ENCODE measurements at places on chromosomes 12 and 14.

GRCh38 chr12:12528361-12529270, 34.0 kb downstream of the DUSP16 start:
- no peak for DNase-seq

DNA sequence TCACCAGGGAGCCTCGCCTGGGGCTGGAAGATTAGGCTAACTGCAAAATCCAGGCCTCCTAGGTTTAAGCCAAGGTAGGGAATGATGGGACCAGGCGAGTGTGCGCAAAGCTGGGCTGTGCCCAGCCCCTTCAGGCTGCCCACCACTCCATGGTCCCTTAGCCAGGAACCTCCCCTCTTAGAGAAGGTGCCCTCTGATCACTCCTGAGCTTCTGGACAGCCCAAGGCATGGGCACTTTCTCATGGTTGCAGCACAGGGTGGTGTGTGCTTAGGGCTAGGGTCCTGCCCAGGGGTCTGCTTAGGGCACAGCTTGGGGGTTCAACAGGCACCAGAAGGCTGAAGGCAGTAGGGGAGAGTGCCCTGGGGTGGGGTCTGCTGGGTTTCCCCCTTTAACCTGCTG, 69.0 kb downstream of the PRIMA1 start:
- DNase-seq: no peak

DNA sequence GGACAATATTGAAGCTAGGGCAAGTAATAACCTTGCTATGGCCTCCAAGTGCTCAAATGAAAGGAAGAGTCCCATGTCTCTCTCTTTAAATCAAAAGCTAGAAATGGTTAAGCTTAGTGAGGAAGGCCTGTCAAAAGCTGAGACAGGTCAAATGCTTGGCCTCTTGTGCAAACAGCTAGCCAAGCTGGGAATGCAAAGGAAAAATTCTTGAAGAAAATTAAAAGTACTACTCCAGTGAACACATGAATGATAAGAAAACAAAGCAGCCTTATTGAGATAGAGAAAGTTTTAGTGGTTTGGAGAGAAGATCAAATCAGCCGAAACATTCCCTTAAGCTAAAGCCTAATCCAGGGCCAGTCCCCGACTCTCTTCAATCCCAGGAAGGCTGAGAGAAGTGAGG, 84.1 kb upstream of the PLEKHA5 start:
- no peak for DNase-seq

DNA sequence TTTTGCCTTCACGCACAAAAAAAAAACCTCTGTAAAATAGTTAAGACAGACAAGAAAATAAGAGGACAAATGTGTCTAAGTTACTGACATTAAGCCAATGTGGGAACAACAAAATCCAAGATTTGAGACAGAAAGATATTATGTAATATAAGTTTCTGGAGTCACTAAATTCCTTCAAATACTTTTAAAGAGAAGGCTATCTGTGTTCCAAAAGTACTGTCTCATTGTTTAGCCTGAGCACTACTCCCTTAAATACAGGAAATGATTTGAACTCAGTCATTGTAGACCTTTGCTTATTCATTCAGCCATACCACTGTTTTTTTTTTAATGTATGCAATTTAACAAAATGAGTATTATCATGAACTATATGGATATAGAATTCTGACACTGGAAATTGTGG, 82.7 kb upstream of the KITLG start:
- no peak for DNase-seq

GRCh38 chr14:78840898-78841297, 670.7 kb downstream of the NRXN3 start:
- no peak for DNase-seq

GRCh38 chr14:28755198-28755815, 11.3 kb upstream of the FOXG1 start:
- no peak for DNase-seq

DNA sequence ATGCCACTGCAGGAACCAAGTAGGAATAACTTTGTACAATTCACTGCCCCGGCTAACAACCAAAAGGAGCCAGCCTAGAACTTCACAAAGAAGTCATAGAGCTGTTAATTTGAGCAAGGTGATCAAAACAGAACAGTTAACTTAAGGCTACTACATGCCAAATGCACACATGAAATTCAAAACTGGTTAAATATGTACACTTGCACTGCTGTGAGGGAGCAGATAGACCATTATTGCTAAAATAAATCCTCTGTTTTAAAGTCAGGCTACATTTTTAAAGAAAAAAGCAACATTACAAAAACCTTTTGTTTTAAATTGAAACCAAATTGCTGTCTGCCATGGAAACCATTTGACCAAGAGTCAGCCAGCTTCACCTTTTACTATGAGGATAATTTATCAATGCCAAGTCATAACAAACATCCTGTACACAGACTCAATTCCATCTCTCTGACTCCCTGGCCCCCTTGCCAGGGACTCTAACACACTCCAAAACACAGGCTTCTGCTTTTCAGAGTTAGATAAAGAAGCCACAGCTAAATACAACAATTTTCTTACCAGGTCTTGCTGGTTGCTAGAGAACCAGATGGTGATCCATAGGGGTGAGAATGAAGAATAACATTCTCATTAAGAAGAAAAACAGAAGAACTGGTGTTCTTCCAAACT, 84.0 kb downstream of the LRP6 start:
- no peak for DNase-seq

DNA sequence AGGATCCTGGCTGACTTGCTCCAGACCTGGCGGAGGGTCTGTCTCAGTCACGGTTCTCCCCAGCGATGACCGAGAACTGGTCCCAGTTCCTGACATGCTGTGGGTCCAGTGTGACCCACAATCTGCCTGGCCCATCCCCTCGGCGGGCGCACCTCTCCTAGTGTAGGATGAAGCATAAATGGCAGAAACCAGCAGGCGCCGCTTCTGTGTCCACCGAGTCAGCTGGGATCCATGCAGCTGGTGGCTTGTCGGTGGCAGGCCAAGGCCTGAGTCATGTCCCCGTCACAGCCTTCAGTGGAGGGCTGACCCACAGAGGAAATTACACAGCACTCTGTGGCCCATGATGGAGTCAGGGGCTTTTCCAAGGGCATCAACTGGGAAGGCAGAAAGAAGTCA, 38.5 kb downstream of the NFKBIA start:
- no peak for DNase-seq

- no peak for DNase-seq
Observed at GRCh38 chr12:54383041-54383609, 1.4 kb downstream of the ZNF385A start.

GRCh38 chr12:92369636-92370035, 224.0 kb upstream of the BTG1 start:
- DNase-seq: no peak

DNA sequence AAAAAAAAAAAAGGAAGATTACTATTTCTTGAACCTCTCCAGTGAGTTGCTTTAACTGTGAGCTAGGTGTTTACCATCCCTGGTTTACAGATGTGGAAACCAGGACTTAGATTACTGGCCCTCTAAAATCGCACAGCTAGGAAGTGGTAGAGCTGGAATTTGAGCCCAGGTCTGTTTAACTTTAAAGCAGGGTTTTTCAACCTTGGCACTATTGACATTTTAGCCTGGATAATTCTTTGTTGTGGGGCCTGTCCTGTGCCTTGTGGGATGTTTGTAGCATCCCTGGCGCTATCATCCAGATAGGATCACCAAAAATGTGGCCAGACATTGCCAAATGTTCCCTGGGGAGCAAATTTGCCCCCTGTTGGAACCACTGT, 28.5 kb upstream of the SMOC1 start:
- no peak for DNase-seq

DNA sequence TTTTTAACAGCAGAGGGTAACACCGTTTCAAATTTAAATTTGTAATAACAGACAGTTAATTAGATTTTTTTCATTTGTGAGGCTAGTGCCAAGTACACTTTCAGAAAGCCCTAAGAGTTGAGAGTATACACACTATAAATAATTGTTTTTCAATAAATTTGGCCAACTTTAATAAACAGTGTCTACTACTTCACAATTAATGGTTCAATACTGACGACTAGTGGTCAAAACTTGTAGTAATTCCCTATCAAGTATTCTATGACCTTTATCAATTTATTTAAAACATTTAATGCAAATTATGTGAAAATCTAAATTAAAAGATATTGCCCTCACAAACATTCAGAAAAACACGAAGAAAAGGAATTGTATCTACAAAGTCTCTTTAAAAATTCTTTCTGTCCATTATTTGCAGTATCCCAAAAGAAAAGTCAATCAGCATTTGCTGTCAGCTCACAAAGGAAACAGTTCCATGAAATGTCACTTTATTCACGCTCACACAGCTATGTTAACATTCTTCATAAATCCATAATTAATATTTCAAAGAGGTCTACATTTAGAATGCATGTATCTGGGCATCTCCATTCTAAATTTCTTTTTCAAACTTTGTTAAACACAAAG, 91.2 kb downstream of the CEP128 start:
- DNase-seq: no peak

DNA sequence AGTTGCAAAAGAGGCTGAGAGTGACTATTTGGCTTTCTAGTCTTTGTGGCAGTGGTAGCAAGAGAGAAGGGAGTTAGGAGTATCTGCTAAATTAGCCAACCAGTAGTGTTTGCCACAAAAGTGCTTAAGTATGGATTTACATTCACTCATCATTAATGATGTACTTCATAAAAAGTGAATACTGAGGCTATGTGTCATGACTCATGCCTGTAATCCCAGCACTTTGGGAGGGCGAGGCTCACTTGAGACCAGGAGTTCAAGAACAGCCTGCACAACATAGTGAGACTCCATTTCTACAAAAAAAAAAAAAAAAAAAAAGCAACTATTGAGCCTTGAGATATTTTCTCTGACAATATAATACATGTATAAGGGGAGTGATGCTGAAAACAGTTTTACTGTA, 36.8 kb downstream of the CCDC177 start:
- no peak for DNase-seq

GRCh38 chr14:90654831-90655276, 161.4 kb downstream of the TTC7B start:
- DNase-seq: no peak

GRCh38 chr12:12683725-12684124, 12.3 kb downstream of the GPR19 start:
- no peak for DNase-seq

GRCh38 chr14:52307905-52308304, 6.2 kb upstream of the PTGER2 start:
- DNase-seq: no peak

DNA sequence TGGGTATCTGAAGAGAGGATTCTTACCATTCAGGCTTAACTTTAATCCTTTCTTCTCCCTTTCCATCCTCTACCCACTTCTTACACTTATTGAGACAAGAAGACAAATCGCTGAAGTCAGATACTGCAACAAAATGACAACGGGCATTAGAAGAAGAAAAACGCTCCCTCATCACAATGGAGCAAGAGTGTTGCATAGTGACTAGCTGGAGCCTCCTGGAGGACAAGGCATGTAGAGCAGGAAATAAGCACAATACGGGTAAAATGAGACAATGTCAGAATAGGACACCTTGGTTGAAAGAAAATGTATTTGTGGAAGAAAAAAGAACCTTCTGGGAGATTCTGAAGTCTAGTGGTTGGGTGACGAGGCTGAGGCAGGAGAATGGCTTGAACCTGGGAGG, 501.0 kb downstream of the RERGL start:
- DNase-seq: peak; percentile 33

DNA sequence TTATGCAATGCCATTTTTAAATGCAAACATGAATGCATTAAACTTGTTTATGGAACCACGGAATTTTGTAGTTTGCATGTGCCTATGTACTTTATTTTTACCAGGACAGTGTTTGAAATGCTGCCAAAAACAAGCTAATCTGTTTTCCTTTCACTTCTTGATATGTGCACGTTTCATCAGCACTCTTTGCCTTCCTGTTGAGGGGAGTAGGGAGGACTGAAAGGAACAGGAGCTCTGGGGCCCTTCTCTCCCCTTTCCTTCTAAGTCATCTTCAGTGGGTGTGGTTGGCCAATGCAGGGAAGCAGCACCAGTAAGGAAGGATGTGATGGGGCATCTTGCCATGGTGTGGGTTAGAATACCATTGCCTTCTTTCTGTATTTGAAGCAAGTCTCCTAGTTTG, 12.1 kb upstream of the PPP4R4 start:
- no peak for DNase-seq

- no peak for DNase-seq
Observed at GRCh38 chr14:65414961-65415589, 2.5 kb downstream of the FUT8 start.

GRCh38 chr14:72776701-72777261, 117.1 kb downstream of the DPF3 start:
- no peak for DNase-seq

- DNase-seq: no peak
Observed at GRCh38 chr12:56449622-56449984, 377 bp upstream of the TIMELESS start.

GRCh38 chr12:121000530-121000929, 15.8 kb downstream of the C12orf43 start:
- no peak for DNase-seq

DNA sequence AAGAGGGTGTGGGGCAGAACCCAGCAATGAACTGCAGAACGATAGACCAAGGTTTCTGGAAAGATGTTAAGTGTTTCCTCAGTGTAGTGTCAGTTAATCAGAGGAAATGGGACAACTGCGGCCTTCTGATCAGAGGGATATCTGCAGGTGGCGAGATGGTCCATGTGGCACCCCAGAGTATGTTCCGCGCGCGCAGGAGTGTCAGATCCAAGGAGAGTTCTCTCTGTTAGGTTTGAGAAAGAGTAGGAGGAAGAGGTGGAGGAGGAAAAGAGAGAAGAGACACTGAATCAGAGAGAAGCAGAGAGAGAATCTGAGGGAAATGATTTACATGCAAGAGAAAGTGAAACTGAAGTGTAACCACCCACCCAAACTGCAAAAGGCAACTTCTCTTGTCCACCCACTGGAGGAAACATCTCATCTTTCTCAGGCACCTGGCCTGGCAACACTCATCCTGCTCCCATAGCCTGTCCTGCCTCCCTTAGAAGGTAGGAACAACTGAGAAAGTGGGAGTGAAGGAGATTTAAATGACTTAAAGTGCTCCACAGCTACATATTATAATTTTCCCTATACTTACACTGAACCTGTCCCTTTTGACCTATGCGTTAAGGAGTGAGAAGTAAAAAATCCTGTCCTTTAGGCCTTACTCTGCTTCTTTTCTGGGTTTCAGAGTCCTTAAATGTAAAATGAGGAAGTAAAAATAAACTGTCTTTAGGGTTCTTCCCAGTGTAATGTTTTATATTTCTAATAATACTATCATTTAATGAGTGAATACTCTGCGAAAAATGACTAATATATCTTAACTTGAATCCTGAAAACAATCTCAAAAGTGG, 6.8 kb upstream of the TESPA1 start:
- DNase-seq: no peak

GRCh38 chr12:56658921-56659320, 13.1 kb upstream of the ATP5F1B start:
- no peak for DNase-seq

- DNase-seq: no peak
Observed at GRCh38 chr12:95227818-95228356, 10.3 kb downstream of the VEZT start.

- no peak for DNase-seq
Observed at GRCh38 chr12:89299931-89300330, 52.4 kb downstream of the DUSP6 start.

- DNase-seq: no peak
Observed at GRCh38 chr14:29148221-29148620, 381.6 kb downstream of the FOXG1 start.

Data from endothelial cell (in vitro differentiated cells).